ENCODE measurements at places on chromosomes 1 and 21. TPM values are rescaled to one million over a fixed set of nuclear protein-coding genes. Genes with fewer than 3 reads are reported as not detected.

Gene IL20
- not detected for total RNA-seq

Gene CD1C
- total RNA-seq = not detected

Gene LYPD8
- not detected for total RNA-seq

Gene CLCA4
- not detected for total RNA-seq

Gene WDR26
- 80.5 TPM for total RNA-seq

Gene SLC39A1
- total RNA-seq = 74.8 TPM

Gene KRTAP12-3
- not detected for total RNA-seq

Gene DHCR24
- 231 TPM for total RNA-seq

Gene NBPF10
- total RNA-seq = 4.2 TPM

Gene ACTA1
- total RNA-seq = not detected

Gene ASCL5
- not detected for total RNA-seq

GRCh38 chr1:151710187-151710840 lies 6.3 kb downstream of the CELF3 start:
- no peak for DNase-seq

DNA sequence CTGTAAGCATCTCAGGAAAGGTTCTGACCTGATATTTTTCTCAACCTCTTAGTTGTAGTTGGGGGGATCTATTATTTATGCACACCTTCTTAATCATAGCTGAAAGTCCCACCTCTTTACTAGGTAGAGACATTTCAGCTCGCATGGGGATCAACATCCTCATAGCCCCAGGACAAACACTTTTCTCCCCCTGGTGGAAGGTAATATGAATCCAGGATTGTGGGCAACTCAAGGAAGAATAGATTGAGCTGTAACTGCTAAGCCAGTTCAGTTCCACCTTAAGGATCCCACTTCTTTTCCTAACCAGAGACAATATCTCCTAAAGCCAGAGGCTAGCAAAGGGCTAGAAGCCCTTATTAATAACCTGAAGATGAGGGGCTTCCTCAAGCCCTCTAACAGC lies 25.4 kb upstream of the SMYD3 start:
- no peak for DNase-seq

- DNase-seq = no peak
These were observed 1193.7 kb upstream of the ADGRL2 start for GRCh38 chr1:80607064-80607463.

- no peak for DNase-seq
These were observed 11.1 kb upstream of the MSTO1 start for GRCh38 chr1:155598842-155599331.

DNA sequence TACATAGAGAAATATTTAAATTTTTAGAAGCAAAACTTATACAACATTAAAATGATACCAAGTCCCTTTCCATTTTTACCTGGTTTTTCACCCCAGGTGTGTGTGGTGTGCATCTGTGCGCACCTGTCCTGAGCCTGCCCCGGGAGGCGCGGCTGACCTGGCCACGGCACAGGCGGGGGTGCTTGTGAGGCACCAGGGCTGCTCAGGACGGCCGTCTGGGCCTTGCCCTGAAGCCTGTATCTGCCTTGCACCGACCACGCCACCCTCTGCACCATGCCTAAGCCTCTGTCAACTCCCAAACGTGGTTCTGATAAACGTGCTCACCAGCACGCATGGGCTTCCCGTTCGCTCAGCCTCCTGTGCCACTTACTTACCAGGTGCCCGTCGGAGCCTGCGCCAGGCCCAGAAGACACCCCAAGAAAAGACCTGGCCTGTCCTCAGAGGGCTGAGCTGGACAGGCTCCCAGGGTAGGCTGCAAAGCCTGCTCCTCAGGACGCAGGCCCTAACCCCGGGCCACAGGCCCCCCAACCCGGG lies 20.9 kb downstream of the PANK4 start:
- DNase-seq = no peak

GRCh38 chr1:44292651-44293050 lies 62.4 kb downstream of the ERI3 start:
- no peak for DNase-seq

GRCh38 chr1:17472814-17473213 lies 33.3 kb upstream of the RCC2 start:
- DNase-seq = no peak

DNA sequence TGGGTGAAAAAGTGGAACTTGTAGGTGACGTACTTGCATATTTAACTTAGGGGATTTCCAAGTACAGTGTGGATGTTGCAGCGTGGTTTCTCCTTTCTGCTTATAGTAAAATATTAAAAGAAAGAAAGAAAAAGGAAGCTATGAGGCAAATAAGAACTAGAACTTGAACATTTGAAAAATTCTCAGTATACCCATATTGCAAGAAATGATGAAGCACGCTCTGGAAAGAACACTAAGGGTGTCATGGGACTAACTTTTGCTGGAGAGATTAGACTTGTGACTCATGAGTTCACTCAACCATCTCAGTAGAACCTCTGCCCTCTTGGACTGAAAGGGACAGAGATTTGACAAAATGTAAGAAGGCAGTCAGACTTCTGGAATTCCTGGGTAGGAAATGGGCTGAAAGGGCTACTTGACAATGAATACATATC lies 704.5 kb upstream of the ADGRL4 start:
- no peak for DNase-seq

GRCh38 chr1:68454534-68454933 lies 4.8 kb upstream of the RPE65 start:
- DNase-seq = no peak

DNA sequence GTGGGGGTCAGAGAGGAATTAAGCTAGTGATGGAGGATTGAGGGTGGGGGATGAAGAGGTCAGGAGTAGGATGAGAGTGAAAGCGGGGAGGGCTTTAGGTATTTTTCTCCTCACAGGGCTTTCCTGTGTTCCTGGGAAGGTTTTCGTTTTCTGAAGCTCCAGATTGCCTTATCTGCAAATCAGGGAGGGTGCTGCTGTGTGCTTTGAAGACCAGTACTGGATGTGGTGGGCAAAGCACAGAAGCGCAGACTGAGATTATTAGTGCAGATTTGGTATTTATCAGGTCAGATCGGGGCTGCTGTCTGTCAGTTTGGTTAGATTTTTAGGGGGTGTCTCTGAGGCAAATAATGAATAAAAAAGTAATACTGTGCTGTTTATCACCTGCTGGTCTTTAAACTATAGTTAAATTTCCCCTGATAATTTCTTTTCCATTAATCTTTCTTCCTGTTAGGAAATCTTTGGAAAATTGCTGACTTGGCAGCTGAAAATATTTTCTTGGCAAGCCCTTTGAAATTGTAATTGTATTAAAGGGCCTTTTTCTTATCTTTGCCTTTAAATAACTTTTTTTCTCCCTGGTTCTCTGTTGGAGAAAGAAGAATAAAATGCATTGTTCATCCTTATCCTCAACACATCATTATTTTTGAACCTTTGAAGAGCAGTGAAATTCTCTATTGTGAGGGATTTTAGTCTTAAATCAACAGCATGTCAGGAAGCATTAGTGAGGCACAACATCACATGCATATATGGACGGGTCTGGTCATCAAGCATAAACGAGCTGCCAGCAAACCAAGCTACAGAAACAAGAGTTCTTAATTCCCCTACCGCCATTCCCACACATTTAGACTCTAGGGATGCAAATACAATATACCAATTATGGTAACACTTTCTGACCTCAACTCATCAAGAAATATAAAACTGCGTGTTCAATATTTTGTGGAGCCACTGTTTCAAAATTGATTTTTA lies 139.6 kb downstream of the S1PR1 start:
- DNase-seq = no peak

DNA sequence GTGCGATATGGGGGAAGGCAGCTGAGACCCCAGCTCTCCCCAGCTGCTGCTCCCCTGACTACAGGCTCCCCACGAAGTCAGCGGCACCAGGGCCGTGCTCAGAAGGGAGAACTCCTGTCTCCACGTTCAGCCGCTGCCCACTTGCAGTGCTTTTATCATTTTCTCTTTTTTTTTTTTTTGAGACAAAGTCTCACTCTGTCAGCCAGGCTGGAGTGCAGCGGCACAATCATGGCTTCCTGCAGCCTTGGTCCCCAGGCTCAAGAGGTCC lies 933 bp upstream of the FTCD start:
- DNase-seq = no peak

- no peak for DNase-seq
These were observed 21.5 kb downstream of the LTN1 start for GRCh38 chr21:28971171-28971570.

- no peak for DNase-seq
These were observed 112.1 kb downstream of the TNFSF18 start for GRCh38 chr1:172938681-172939080.

DNA sequence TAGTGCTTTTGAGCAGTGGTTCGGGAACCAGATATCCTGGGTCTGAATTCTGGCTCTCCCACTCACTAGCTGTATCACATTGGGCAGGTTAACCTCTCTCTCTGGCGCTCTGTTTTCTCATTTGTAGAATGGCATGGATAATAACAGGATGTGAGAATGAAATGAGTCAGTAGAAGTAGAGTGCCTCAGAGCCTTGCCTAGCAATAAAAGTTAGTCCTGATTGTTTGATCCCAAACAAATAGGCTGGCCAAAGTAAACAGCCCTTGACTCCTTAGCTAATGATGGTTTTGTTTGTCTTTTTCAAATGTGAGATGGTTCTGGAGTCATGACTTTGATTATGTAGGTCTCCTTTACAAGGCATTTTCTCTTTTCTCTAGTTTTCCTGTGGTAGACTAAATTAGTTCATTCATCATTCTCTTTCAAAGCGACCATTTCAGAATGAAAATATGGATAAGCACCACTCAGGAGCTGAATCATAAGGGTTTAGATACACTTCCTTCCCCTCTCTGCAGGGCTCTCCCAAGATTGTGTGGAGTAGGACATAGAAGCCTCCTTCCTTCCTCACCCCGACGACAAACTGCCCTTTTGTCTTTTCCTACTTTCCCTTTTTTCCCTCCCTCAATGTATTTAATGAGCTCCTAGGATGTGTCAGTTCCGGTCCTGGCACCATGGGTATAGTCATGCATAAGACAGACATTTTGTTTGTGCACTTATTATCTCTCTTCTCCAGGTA lies 23.1 kb downstream of the KIAA0040 start:
- no peak for DNase-seq

GRCh38 chr1:60994828-60995492 lies 87.4 kb upstream of the NFIA start:
- no peak for DNase-seq

DNA sequence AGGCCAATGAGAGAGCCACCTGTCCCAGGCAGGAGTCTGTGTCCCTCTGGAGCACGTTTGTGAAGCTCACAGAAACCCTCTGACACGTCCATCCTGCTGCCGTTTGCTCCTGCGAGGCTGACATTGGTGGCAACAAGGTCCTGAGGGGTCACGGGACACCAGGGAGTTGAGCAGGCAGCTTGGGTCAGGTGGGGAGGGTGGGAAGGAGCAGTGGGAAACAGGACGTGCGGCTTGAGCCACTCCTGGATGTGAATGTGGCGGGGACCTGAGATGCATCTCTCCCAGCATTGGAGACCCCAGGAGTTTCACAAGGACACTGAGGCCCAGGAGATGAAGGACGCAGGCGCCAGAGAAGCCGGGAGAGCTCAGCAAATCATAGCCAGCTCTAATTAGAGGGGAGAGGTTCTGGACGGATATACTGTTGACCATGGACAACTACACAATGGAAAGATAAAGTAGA lies 149.0 kb downstream of the PEX14 start:
- DNase-seq = no peak

- DNase-seq = no peak
These were observed 28.7 kb upstream of the KCNJ15 start for GRCh38 chr21:38228115-38228514.

DNA sequence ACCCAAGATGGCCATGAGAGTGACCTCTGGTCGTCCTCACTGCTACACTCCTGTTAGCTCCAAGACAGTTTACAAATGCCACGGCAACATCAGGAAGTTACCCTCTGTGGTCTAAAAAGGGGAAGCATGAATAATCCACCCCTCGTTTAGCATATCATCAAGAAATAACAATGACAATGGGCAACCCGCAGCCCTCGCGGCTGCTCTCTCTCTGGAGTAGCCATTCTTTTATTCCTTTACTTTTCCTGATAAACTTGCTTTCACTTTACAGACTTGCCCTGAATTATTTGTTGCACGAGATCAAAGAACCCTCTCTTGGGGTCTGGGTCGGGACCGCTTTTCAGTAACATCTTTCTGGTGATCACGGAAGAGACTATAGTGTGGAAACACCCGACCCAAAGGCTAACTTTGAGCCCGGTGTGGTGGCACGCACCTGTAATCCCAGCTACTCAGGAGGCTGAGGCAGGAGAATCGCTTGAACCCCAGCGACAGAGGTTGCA lies 19.8 kb upstream of the COX20 start:
- DNase-seq = no peak

- DNase-seq = no peak
These were observed 206.3 kb downstream of the FOXD2 start for GRCh38 chr1:47644212-47644573.

DNA sequence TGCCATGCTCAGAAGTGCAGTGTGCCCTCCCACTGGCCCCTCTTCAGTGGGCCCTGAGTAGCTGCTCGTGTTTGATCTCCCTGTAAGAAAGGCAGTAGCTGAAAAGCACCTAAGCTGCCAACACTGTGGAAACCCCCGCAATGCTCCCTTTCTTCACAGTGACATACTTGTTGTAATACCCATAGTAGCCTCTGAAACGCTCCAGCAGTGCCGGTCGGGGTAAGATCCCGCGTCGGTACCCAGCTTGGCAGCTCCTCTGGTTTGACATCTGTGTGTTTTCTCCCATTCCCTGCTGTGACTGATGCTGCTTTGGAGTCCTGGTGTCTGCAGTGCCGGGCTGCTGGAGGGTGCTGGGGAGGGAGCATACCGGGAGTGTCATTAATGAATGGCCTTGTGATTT lies 3.6 kb downstream of the CHAF1B start:
- no peak for DNase-seq

GRCh38 chr1:231750296-231750695 lies 123.7 kb downstream of the DISC1 start:
- no peak for DNase-seq

DNA sequence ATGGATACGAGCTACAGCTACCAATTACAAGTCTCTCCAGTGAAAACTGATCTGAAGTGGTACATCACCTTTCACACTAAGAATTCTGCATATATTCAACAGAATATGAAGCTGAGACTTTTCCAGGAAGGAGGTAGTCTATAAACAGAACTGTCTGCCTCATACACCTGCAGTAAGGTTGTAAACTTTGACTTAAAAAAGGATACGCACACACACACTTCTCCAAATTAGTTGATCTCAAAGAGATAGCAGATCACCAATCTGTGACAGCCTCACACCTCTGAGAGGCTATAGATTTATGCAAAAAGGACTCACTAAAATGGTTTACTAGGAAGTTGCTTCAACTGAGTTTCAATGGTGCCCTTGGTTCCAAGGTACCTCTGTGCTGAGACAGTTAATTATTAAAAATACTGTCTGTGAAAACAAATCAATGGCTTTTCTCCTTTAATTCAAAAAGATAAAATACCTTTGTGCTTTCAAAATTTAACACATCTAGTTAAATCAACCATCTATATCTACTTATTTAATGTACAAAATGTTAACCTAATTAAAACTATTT lies 17.9 kb downstream of the ELK4 start:
- no peak for DNase-seq

DNA sequence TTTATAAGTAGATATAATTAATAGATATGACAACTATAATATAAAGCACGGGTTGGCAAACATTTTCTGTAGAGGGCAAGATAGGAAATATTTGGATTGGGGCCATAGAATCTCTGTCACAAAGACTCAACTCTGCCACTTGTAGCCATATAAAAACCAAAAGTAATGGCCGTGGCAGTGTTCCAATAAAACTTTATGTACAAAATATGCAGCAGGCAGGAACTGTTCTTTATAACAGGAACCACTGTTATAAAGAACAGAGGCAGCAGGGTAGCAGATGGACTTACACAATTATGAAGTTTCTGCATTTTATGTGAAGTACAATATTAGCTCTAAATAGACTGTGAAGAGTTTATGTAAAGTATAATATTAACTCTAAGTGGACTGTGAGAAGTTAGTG lies 16.9 kb upstream of the QSOX1 start:
- no peak for DNase-seq

- no peak for DNase-seq
These were observed 210.8 kb upstream of the JUN start for GRCh38 chr1:58994664-58995063.

All from activated T-helper 2 cell treated with anti-CD3 and anti-CD28 coated beads, Interferon-gamma antibody, Interleukin-2, Interleukin-4, amounts not matched to agents 10 μg/mL and 5 μg/mL and 100 μg/mL, durations not matched to agents 14 hours and 24 hours and 36 hours (primary cell).